ENCODE measurements at places on chromosomes 13 and 19.

GRCh38 chr19:14536926-14537692 is 7.7 kb downstream of the TECR start:
- DNase-seq: peak; percentile 51

- peak; percentile 14 for DNase-seq
Measured at GRCh38 chr19:15702534-15702930, 25.3 kb upstream of the OR10H2 start.

GRCh38 chr13:62482351-62482750 is 1066.7 kb upstream of the PCDH20 start:
- DNase-seq: no peak

GRCh38 chr13:48160606-48161278 is 65.8 kb upstream of the MED4 start:
- DNase-seq: no peak

GRCh38 chr13:48412881-48413351 is at the start of gene LPAR6:
Gene LPAR6, minus strand, starts transcription at chr13:48413113. Its CDS starts 690 bp downstream, at chr13:48412423.
- no peak for DNase-seq

GRCh38 chr13:29566206-29566605 is 29.3 kb downstream of the SLC7A1 start:
- no peak for DNase-seq

DNA sequence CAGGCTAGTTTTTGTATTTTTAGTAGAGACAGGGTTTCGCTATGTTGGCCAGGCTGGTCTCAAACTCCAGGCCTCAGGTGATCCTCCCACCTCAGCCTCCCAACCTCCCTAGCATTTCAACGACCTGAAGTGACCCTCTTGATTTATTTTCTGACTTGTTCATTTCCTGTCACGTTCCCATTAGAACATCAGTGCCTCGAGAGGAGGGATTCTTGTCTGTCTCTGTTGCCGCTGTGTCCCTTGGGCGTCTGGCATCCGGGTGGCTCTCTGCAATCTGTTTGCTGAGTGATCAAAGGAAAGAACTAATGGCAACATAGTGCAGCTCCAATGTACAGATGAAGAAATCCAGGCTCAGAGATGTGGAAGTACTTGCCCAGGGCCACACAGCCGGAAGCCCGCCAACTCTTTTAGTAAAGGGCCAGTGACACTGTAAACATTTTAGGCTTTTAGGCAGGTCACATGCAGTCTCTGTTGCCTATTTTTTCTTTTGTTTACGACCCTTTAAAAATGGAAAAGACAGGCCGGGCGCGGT is 47.5 kb downstream of the NFIC start:
- no peak for DNase-seq

DNA sequence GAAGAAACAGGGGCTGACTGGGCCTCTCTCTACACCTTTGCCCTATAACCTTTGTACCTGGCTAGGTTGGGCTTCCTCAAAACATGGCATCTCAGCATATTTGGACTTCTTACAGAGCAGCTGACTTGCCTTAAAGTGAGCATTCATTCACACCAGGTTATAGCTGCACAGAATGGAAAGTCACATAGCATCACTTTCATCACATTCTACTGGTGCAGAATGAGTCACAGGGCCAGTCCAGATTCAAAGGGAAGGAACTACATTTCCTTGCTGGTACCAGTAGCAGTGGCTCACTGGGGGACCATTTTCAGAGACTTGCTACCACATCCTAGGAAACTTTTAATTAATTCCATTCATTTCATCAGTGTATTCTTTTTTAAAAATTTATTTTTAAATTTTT is 20.3 kb upstream of the TPTE2 start:
- DNase-seq: no peak

DNA sequence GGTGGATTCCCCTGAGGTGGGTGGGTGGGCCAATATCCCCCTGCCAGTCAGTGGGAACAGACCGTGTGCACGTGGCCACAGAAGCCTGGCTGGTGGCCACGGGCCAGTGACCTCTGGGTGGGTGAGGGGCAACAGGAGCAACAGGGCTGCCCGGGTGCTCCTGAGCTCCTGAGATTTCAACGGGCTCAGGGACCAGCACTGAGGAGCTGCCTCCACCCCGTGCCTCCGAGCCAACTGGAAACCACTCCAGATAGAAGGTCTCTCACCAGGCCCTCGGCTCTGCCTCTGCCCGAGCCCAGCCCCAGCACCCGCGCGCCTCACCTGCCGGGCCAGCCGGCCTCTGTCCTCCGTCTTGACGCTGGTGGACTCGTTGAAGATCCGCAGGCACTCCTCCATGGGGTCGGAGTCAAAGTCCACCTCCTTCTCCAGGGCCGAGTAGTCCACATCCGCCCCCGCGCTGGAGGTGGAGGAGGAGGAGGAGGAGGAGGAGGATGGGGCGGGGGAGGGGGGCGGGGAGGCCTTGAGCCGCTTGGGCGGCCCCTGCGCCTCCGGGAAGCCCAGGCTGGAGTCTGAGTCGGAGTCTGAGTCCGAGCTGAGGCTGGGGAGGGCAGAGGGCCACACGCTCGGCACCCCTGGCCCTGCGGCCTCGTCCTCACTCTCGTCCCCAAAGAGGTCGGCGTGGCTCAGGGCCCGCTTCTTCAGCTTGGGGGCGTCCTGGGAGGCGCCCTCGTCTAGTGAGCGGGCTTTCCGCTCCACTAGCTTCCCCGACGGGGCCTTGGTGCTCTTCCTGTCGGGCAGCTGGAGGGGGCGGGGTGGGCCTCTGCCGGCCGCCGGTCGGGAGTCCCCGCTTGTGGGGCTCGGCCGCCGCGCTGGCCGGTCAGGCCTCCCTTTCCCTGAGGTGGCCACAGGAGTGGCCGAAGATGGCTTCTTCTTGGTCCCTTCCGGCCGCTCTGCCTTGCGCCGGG is 14.8 kb upstream of the ATP8B3 start:
- DNase-seq: no peak

DNA sequence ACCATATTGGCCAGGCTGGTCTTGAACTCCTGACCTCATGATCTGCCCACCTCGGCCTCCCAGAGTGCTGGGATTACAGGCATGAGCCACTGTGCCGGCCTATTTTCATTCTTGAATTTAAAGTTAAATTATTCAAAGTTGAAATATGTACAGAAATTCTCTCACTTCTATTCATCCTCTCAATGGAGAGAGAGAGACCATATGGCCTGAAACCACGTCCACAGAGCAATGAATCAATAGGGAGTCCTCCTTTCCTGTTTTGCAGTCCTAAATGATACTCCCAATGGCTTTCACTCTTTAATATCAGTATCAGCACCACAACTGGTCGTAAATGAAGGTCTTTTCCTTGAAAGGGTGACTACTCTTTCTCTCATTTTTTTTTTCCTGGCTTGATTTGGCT is 30.5 kb upstream of the KCTD4 start:
- DNase-seq: no peak

Measured in stimulated activated CD4-positive, alpha-beta T cell treated with anti-CD3 and anti-CD28 coated beads, Interleukin-15, amount 100 ng/mL, for 48 hours (primary cell).